ENCODE measurements at places on chromosomes 16 and 17.
A peak's percentile ranks its signal among the peaks of the same experiment; 100 is the strongest.

DNA sequence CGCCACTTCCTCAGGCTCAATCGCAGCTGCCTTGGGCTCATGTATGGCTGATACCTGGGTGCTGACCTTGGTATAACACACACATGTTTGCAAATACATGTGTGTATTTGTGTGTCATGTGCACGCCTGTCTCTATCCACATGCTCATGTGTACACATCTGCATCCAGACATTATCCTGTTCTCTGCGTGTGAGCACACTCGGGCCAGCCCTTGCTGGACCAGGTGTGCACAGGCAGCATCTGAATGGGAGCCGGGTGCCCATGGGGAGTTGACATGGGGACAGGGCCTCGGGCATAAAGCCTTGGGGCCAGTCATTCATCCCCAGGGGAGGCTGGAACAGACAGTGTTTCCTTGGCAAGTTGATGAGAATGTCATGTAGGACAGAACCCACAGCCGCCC, 29.1 kb upstream of the CRHR1 start:
- DNase-seq, result no peak

DNA sequence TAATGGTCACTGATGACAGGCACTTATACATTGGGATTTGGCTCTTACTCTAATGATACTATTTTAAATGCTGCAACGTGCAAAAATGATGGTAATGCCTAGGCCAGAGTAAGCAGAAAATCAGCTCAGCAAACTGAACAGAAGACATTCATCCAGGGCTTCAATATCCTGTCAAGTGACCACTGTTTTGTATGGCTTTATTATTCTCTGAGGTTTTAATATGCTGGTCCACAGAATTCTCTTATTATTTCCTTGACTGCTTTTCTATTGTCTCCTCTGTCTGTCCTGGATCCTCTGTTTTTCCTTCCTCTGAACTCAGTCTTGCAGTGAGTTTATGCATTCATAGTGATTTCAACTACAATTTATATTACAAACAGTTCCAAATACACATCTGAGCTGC, 90.8 kb upstream of the PMFBP1 start:
- DNase-seq, result no peak

DNA sequence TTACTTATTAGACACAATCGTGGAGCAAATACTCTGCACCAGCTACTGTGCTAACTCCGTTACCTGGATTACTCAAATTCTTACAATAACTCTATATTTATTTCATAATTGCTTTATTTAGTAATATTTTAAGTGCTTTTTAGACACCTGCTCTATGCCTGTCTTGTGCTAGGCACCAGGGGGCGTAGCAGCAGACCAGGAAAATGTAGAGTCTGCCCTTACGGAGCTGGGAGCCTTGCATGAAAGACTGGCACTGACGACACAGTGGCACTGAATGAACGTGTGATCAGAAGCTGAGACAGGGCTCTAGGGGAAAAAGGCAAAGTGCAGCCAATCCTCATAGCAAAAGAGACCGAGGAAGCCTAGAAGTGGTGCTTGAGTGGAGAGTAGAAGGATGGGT, 486.5 kb downstream of the CDH13 start:
- no peak for DNase-seq

DNA sequence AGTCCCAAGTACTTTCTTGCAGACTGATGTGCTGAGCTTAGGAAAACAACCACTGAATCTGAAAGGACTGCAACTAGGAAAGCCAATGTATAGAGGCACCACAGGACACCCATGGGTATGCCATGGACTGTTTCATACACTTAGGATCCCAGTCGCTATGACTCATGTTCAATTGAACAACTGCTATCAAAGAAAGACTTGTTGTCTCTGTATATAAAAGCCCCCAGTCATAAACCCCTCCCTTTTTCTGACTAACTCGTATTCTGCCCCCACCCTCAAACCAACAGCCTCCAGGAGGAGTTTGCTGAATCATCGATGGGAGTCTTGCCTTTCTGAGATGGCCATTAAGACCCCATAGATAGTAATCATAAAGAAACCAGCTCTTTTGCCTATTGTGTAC, 205.4 kb downstream of the ANKFN1 start:
- no peak for DNase-seq

DNA sequence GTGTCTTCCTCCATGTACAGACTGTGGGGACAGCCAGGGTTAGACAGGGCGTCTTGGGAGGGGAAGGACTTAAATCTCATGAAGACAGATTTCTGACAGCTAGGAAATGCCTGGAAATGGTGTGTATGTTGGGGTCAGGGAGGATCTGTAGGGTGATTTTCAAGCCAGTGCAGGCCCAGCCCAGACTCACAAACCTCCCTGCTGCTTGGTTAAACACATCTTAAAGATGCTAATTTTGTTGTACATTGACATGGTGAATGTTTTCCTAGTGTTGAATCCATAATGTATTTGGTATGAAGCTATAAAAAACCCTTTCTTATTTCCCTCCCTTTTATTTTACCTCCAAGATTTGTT, 238.3 kb downstream of the CCDC182 start:
- no peak for DNase-seq

- no peak for DNase-seq
Measured at GRCh38 chr17:61555127-61555566, 35.9 kb downstream of the NACA2 start.

- no peak for DNase-seq
Measured at GRCh38 chr17:4536259-4536741, 18.9 kb downstream of the MYBBP1A start.

DNA sequence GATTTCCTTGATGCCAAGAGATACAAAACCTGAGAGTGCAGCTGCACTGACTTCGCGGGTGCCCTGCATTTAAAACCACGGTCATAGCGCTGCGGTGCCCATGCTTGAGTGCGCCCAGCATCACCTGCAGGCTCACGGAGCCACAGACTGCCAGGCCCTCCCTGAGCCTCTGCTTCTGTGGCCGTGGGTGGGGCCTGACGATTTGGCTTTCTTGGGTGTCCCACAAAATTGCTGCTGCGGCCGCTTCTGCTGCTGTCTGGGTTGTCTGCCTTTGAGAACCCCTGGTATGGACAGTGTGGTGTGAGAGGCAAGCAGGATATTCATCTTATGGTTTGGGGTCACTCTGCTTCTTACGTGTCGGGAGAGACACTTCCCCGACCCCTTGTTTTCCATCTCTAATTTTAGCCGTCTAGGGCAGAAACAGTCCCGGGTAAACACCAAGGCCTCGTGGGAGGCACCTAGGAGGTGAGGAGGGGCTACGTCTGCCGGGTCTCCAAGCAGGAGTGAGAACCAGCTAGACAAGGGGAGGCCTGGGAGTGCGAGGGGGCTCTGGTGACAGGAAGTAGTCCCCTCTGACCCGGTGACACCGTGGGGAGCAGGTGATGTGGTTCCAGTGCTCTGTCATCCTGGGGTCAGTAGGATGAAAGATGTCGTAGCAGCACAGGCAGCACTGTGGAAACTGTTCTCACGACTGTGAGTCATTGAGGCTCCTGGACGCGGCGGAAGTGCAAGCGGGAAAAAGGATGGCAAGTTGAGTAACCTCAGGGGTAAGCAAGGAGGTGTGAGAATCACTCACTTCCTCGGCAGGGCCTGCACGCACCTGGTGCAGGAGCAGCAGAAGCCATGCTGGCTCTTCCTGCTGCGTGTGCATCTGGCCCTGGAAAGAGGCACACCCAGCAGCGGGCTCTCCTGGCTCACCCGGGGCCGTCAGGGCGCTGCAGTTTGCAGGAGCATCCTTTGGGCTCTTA, 176.3 kb downstream of the RPTOR start:
- DNase-seq, result peak; percentile 53

GRCh38 chr16:82732461-82732860, 105.7 kb downstream of the CDH13 start:
- DNase-seq, result no peak

- DNase-seq, result no peak
Measured at GRCh38 chr17:79560527-79560926, 50.3 kb downstream of the RBFOX3 start.

- peak; percentile 67 for DNase-seq
Measured at GRCh38 chr16:80569440-80570105, 28.8 kb downstream of the DYNLRB2 start.

- no peak for DNase-seq
Measured at GRCh38 chr16:2404099-2404498, 25.1 kb upstream of the CCNF start.

- DNase-seq, result no peak
Measured at GRCh38 chr17:71985111-71986039, 135.4 kb upstream of the SOX9 start.

GRCh38 chr17:1488826-1489270, 3.6 kb downstream of the MYO1C start:
- no peak for DNase-seq
